ENCODE measurements at places on chromosomes 11 and 22.

GRCh38 chr11:14809466-14809865 lies 82.6 kb downstream of the CYP2R1 start:
- no peak for DNase-seq

GRCh38 chr11:98195300-98195699 lies 825.4 kb upstream of the CNTN5 start:
- DNase-seq: no peak

GRCh38 chr11:109940816-109941215 lies 152.4 kb upstream of the ZC3H12C start:
- peak; percentile 53 for DNase-seq

GRCh38 chr11:114679505-114679904 lies 1.2 kb downstream of the NXPE2 start:
- no peak for DNase-seq

DNA sequence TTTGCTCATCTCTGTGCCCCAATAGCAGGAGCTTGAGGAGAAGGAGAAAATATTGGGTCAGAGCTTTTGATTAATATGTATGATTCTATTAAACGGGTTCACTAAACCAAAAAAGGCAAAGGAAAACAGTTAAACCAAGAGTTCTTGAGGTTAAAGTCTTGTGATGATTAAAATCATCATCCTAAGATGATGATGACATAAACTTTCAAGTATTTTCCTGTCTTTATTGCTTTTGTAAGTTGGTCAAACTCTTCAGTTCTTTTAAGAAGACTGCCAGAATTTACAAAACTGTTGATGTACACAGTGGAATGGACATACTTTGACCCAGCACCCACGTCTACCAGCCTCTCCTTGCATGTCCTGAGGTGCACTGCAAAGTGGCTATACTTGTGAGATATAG lies 41.0 kb downstream of the FDX1 start:
- DNase-seq: no peak

- no peak for DNase-seq
Observed at GRCh38 chr22:36520423-36520822, 8.5 kb downstream of the EIF3D start.

DNA sequence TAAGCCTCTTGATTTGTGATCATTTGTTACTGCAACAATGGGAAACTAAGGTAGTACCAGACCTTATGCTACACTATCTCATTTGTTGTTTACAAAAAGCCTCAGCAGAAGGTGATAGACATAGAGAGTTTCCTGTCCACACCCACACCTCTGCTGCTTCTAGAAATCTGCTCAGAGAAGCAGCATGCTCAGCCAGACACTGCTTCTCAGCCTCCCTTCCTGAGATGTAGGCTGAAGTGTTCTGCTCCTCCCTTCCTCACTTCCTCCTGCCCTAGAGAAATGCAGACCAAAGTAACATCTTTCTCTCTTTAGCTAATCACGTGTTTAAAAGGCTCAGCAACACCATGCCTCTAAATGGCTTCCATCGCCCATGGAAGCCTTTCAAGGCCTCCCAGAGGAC lies 88.4 kb downstream of the SLC1A2 start:
- no peak for DNase-seq

- no peak for DNase-seq
Observed at GRCh38 chr22:46448333-46448732, 89.1 kb downstream of the CELSR1 start.

GRCh38 chr22:45246060-45246985 lies 5.6 kb upstream of the KIAA0930 start:
- DNase-seq: peak; percentile 69

DNA sequence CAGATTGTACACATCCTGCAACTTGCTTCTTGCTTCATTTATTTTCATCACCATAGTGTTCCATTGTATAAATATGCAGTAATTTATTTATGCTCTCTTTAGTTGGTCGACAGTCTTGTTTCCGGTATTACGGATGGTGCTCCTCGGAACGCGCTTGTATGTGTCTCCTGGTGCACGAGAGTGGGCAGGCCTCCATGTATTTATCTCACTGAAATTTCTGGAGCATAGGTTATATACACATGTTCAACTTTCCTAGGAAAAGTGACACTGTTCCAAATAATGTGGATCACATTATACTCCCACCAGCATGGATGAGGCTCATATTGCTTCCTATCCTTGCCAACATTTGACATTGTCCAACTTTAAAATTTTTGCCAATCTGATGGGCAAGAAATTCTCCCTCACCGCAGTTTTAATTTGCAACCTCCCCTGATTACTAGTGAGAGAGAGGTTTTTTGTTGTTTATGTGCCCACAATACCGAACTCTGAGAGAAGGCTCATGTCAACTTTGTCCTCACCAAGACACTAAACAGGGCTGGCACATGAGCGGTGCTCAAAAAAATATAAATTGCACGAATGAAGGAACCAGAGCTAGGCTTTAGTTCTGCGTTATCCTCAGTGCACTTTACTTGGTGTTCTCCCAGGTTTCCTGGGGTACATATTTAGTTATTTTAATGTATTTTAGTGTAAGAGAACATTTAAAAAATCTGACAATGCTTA lies 3.8 kb downstream of the CSNK2A3 start:
- DNase-seq: no peak

- DNase-seq: no peak
Observed at GRCh38 chr22:44217346-44217745, 36.6 kb downstream of the PARVG start.

GRCh38 chr11:110173811-110174644 lies 80.8 kb downstream of the ZC3H12C start:
- peak; percentile 54 for DNase-seq

DNA sequence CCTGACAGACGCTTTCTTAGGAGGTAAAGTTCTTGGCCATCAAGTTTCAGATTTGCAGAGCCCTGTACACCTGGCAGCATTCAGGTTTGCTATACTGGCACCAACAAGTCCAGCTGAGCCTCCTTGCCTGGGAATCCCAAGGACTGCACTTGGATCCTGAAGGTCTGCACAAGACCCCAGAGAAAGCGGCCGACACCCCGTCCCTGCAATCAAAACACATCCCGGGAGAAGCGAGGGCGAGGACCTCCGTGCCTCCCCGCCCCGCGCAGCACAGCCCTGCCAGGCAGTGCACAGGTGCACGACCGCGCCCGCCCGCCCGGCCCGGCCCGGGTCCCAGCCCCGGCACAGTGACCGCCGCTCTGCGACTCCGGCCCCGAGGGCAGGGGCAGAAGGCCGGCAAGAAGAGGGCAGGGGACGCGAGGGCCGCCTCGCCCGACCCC lies 559 bp downstream of the MRTFA start:
- DNase-seq: no peak

DNA sequence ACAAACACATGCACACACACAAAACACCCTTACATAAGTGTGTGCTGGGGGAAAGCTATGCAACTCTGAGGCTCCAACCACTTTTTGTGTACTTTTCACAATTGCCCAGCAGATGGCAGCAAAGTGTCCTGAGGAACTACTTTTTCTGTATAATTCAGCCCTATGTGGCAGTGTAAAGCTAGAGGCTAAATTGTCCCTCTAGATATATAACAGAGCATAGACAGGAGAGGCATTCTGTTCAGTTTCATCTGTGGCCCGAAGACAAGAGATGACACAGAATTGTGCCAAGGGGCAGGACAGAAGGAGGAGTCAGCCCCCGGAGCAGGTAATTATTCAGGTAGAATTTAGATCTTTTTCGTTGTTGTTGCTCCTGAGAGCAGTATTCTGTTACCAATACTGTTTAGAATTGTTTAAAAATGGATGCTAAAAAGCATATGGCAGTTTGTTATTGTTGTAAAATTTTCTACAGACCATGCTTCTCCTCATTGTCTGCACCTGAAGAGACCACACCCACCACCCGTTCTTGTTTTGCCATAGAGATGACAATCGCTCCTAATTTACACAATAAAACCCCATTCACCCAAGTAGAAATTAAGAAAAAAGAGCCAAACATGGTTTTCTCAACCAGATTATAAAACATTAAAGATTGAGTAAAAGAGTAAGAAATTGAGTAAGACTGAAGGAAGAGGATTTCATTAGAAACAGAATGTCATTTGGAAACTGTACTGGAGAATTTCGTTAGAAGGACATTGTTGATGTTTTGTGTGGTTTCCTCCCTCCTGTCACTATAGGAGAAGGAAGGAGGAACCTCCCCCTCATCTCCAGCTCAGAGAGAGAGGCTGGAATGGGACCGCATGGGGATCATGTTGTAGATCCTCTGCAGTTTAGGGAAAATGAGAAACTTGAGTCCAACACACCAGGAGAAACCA lies 14.5 kb upstream of the MS4A7 start:
- DNase-seq: peak; percentile 76

GRCh38 chr11:40701027-40701426 lies 758.4 kb downstream of the LRRC4C start:
- DNase-seq: no peak

GRCh38 chr22:40782521-40782920 lies 36.6 kb downstream of the SLC25A17 start:
- no peak for DNase-seq

- no peak for DNase-seq
Observed at GRCh38 chr11:103845331-103845730, 191.1 kb upstream of the DDI1 start.

- no peak for DNase-seq
Observed at GRCh38 chr11:128965485-128965884, 22.8 kb upstream of the TP53AIP1 start.

- no peak for DNase-seq
Observed at GRCh38 chr11:70430671-70431574, 32.6 kb downstream of the CTTN start.

GRCh38 chr11:86978756-86979608 lies 23.8 kb upstream of the FZD4 start:
- DNase-seq: no peak

DNA sequence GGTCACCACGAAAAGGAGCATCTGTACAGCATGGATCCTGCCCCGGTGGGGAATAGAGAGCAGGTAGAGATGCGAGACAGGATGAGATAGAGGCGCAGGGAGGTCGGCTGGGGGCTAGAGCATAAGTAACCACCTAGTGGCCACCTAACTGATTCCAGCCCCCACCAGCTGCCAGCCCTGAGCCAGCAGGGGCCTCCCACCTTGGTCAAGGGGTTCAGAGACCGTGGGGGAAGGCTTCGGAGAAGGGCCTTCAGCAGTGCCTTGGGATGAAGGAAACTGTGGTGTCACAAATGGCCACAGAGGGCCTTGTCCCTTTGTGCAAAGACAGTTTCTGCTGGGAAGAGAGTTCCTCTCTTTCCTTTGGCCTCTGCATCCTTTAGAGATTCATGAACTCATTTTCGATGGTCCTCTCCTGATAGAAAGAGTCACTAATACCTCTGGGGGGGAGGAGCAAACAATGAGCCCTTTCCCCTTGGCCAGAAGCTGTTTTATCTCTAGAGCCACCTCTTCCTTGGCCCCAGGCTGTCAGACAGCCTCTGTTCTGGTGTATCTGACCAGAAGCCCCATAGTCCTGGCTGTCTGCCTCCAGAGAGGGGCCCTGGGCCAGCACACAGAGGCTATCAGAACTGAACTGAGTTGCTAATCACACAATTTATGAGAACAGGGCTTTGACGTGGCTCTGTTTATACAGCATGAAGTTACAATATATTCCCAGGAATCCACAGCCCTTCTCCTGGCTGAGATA lies 146.0 kb downstream of the PARVA start:
- DNase-seq: no peak

DNA sequence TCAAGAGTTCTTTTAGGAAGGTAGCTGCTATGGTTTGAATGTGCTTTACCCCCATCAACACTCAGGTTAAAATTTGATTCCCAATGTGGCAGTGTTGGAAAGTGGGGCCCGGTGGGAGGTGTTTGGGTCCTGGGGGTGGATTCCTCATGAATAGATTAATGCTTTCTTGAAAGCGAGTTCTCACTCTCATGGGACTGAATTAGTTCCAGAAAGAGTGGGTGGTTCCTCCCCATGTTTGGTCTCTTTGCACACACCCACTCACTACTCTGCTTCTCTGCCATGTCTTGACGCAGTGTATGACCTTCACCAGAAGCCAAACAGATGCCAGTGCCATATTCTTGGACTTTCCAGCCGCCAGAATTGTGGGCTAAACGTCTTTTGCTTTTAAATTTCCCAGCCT lies 394.4 kb downstream of the OPCML start:
- no peak for DNase-seq

- peak; percentile 94 for DNase-seq
Observed at GRCh38 chr11:68257477-68258362, 14.1 kb downstream of the C11orf24 start.

DNA sequence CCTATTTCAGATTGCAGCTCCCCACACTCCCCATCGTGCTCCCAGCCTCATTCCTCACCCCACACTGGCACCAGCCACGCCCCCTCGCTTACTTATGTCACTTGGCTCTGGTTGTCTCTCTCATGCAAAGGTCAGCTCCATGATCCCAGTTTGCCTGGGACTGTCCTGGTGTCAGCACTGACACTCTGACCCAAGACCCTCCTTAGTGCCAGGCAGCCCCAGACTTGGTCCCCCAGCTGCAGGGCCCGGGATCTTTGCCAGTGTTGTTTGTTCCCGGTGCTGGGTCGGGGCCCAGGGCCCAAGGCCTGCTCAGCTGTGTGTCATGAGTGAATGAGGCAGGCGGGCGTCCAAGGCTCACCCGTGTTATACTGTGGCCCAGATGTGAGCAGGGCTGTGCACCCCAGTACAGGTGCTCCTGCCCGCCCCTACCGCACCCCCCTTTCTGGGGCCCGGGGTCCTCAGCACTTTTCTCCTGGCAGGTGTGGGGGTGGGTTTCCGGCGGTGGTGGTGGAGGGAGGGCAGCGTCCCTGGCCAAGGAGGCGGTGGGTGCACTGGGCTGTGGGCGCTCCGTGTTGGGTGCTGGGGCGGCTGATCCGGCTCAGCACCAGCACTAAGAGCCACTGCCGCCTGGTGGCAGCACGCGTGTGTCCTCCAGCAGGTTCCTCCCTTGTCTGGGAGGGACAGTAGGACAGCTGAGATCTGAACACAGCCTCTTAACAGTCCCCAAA lies 19.5 kb downstream of the IL17REL start:
- peak; percentile 40 for DNase-seq

GRCh38 chr11:19978668-19979518 lies 181.4 kb downstream of the DBX1 start:
- no peak for DNase-seq

GRCh38 chr11:74238243-74238642 lies 67.2 kb downstream of the PPME1 start:
- DNase-seq: no peak

DNA sequence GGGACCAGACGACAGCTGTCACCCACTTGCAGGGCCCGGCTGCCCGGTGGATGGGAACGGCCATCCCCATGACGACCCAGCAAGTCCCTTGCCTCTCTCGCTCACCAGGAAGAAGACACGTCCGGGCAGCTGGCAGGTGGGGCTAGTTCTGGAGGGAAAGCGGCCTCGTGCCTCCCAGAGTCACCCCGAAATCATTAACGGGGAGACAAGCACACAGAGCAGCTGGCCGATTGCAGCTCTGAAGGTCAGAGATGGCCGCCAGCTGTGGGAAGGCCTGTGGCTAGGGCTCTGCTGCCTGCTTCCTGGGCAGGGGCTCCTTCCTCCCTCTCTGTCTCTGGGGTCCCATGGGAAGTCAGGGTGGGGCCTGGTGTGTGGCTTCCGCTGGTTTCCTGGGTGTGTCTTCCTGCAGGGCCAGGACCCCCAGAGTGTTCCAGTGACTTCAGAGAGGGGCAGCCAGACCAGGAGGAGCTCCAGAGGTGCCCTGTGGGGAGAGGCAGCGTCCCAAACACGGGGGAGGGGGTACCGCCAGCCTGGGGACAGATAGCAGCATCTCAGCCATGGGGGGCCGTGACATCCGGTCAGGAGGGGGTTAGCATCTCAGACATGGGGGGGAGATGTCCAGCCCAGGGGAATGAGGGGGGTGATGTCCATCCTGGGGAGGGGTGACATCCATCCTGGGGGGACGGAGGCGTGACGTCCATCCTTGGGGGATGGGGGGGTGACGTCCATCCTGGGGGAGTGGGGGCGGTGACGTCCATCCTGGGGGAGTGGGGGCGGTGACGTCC lies 114.9 kb downstream of the KCNQ1 start:
- DNase-seq: no peak
